Activated T-cell treated with anti-CD3 and anti-CD28 coated beads, Interleukin-2, amount 50 U/mL, for 24 hours (primary cell): ENCODE measurements at places on chromosomes 4 and X.
A peak's percentile ranks its signal among the peaks of the same experiment; 100 is the strongest.

- DNase-seq = peak; percentile 34
Observed at GRCh38 chr4:147732518-147733235, 789 bp downstream of the ARHGAP10 start.

DNA sequence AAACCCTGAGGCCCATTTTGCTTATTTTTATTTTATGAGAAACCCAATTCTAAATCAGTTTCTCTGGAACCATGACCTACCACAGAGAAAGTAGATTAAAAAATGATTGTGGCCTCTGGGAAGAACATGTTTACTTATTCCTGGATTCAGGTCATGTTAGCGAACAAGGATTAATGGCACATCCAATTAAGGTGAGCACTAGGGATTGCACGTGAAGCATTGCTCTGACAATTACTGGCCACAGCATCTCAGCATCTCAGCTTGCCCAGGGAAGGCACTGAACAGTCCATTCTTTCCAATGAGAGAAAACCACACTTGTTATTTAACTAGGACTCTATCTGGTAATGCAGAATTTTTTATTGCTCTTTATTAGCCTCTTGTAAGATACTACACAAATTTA is 119.8 kb downstream of the ZNF330 start:
- DNase-seq = no peak

- no peak for DNase-seq
Observed at GRCh38 chrX:77960567-77960966, 8.9 kb downstream of the PGAM4 start.

GRCh38 chrX:66914080-66914479 is 275.2 kb upstream of the EDA2R start:
- no peak for DNase-seq

- no peak for DNase-seq
Observed at GRCh38 chr4:152417673-152418072, 118.2 kb downstream of the FBXW7 start.

DNA sequence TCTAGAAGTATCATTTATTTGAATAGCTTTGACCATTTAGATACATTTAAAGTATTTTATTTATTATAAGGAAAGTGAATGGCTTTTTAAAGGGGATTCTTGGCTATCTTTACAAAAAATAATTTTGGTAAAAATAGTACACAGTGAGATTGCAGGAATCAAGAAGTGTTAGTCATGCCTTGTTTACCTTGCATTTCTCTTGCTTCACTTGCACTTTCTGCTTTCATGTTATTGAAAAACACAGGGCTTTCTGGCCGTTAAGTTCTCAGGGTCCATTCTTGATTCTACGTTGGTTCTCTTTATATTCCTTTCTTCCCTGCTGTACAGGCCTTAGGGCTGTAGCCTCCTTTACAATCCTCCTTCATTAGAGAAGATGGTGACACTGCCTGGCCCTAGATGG is 21.8 kb upstream of the SEC24D start:
- no peak for DNase-seq

DNA sequence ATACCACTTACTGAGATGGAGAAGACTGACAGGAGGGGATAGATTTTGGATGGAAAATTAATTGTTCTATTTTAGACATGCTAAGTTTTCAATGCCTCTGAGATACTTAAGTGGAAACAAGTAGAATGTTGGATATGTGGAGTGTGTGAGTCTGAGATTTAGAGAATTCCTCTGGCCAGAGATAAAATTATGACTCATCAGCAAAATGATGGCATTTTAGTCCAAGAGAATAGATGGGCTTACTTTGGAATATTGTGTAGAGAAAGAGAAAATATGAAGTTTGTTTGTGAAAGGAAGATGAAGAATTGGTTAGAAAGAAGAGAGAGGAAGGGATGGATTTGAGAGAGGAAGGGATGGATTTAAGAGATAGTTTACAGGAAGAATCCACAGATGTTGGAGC is 108.6 kb upstream of the PPP1R2C start:
- DNase-seq = no peak

GRCh38 chr4:105458001-105458400 is 15.9 kb downstream of the PPA2 start:
- DNase-seq = no peak

DNA sequence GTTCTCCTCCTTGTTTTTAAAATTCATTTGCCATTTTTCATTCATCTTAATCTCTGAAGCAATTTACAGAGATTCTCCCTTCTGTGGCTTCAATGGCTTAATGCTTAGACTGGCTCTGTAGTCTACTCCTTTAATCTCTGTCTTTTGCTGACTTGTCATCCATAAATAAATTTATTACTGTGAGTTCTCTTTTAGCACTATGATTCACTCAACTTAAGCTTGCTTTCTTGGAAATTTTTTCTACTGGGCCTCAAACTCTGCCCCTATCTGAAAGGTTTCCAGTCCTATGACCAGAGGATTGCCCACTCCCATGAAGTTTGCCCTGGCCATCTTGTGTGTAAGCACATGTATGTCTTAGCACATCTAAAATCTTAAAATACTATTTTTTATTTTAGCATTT is 251.1 kb downstream of the DCLK2 start:
- no peak for DNase-seq

GRCh38 chr4:39933671-39934590 is 43.8 kb downstream of the PDS5A start:
- DNase-seq = no peak

DNA sequence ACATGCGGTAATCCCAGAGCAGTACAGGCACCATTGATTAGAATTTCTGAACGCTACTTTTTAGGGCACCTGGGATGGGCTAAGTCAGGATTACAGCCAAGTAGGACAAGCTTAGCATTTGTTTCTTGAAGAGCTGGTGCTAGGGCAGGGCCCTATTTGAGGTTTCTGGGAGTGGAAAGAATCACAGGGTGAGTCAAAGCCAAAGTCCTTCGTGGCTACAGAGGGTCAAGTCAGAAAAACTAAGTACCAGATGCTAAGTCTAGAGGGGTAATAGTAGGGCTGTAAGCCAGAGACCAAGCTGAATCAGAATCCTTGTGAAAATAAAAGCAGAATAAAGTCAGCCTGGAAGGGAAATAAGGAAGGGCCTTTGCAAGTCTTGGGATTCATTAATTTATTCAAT is 448.6 kb downstream of the ZIC3 start:
- no peak for DNase-seq

GRCh38 chr4:122542411-122543236 is 78.2 kb downstream of the IL21 start:
- DNase-seq = no peak

GRCh38 chr4:141102367-141102766 is 30.9 kb downstream of the RNF150 start:
- DNase-seq = no peak

- DNase-seq = no peak
Observed at GRCh38 chrX:6777238-6778002, 242.5 kb upstream of the VCX3A start.

- DNase-seq = no peak
Observed at GRCh38 chrX:137428221-137428661, 137.7 kb upstream of the ZIC3 start.

GRCh38 chr4:8540072-8540471 is 40.1 kb upstream of the GPR78 start:
- DNase-seq = peak; percentile 36

DNA sequence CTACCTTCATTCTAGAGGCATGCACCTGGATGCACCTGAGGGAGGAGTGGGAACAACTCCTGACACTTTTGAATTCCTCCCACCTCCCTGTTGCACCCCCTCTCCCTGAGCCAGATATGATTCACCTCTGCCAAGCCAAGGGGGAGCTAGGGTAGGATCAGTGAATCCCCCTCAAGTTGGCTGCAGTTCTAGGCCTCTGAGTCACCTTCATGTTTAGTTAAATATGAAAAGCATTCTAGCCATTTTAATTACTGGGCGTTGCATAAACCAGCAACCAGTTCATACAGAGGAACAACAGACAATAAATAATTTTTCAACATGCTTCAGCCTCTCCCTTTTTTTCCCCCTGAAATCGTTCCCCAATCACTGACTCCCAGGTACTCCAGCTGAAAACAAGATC is 1440.2 kb downstream of the ADGRL3 start:
- DNase-seq = no peak

DNA sequence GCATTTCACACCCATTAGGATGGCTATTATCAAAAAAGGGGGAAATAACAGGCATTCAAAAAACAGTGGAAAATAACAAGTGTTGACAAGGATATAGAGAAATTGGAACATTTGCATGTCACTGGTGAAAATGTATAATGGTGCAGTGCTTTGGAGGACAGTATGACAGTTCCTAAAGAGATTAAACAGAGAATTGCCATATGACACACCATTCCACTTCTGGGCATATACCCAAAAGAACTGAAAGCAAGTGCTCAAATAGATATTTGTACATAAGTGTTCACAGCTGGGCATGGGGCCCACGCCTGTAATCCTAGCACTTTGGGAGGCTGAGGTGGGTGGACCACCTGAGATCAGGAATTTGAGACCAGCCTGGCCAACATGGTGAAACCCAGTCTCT is 348.1 kb downstream of the NR3C2 start:
- DNase-seq = no peak

- no peak for DNase-seq
Observed at GRCh38 chrX:39550795-39551361, 546.9 kb downstream of the BCOR start.

- no peak for DNase-seq
Observed at GRCh38 chrX:13985697-13986435, 43.8 kb downstream of the GEMIN8 start.

GRCh38 chr4:43778187-43778915 is 670.3 kb downstream of the KCTD8 start:
- no peak for DNase-seq

DNA sequence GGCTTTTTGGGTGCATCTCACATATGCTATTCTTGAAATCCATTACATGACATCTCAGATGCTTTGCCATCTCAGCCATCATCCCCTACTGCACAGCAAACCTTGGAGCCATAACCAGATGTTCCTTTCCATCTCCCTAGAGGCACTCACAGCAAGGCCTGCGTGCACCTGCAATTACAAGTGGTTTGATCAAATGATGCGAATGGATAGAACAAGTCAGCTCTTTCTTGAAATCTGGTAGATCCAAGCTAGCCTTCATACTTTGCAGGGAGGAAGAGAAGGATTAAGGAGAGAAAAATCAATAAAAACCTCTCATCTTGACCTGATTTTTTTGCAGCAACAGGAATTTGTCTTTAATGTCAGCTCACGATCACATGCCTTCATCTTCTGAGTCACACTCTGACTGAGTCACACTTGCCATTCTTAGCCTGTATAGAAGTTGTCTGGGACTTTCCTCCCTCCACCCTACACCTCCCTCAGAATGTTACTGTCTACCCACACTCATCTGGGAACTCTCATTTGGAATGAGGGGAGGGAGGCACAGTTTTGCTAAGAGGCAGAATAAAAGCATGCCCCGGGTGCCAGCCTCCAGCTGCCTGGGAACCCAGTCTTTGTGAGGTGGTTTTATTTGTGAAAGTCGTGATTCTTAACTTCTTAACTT is 11.9 kb upstream of the TRIML1 start:
- DNase-seq = no peak

GRCh38 chr4:188971125-188971524 is 831.9 kb downstream of the TRIML1 start:
- no peak for DNase-seq

GRCh38 chr4:10082459-10083272 is 33.9 kb downstream of the WDR1 start:
- DNase-seq = peak; percentile 22

GRCh38 chrX:119121341-119121740 is 6.3 kb downstream of the KIAA1210 start:
- DNase-seq = no peak

DNA sequence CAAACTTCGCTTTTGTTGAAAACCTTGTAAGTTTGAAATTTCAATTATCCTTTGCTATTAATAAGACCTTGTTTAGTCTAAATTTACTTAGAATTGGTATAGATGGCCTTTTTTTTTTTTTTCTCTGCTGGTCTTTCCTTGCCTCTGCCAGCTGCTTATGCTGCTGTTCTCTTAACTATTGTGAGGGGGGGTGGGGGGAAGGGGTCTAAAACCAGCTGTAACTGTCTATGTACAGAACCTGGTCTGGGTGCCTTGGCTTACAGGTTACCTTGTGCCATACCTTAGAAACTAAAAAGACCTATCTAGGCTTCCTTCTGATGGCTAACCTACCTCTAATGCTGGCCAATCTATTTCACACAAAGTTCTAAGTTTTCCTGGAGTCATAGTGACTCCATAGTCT is 1.0 kb downstream of the UGT2B17 start:
- DNase-seq = no peak

DNA sequence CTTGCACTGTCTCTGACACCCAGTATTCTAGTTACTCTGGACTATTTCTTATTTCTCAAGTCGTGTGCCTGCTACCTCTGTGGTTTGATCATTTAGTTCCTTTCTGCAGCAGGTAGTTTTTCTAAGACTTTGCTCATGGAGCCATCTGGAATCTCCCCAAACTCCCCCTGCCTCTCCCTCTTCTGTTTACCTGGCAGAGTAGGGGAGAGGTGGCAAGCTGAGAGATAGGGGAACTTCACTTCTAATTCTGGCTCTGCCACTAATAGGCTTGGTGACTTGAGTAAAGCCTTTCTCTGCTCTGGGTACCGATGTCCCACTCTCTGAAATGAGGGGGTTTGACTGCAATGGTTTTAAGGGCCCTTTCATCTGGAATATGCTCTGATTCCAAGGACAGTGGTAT is 141.3 kb downstream of the CPEB2 start:
- no peak for DNase-seq

- no peak for DNase-seq
Observed at GRCh38 chr4:163110442-163110841, 56.2 kb downstream of the NAF1 start.

DNA sequence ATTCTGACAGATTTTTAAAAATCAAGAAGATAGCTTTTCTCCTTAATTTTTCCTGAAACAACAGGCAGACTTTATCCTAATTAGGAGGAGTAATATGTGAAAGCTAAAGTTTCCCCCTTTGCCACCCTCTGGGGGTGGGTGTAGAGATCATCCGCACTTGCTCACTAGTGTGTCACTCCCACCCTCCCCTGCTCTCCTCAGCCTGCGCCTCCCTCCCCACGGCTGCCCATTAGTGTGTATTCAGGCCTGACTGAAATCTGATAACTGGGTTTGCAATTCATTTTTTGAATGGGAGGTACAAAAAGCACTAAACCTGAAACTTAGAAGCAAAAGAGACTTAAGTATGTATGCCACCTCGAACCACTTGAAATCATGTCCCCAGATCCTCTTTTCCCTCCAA is 110.4 kb upstream of the TRIM2 start:
- no peak for DNase-seq

- DNase-seq = no peak
Observed at GRCh38 chr4:167234316-167234881, at the start of gene SPOCK3. TSS of gene SPOCK3 (minus strand) at chr4:167234494.

DNA sequence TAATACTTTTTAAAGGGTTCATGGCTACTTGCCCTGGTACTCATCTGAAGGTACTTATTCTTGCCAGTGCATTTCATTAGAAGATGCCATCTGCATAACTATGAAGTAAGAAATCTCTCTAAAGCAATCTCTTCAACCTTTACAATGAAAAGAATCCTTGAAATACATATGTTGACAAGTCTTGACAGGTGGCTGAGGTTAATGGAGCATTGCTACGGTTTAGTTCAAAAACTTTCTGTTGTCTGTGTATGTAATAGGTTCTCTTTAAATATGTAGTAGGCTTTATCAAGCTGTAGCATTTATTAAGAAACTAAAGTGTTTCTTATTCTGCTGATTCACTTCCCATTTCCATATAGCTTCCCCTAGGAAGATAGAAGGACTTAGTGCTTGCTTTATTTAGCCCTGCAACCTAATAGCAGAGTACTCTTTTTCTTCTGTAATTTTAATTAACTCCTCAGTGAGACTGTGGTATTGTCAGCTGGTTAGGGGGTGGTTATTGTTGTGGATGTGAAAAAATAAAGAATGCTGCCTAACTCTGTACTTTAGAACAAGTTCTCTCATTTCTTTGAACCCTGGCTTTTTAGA is 39.3 kb downstream of the SLAIN2 start:
- DNase-seq = no peak
